ENCODE measurements at places on chromosomes 5 and 9.
A peak's percentile ranks its signal among the peaks of the same experiment; 100 is the strongest.

GRCh38 chr5:179343719-179344430 lies 1.4 kb downstream of the ADAMTS2 start:
- no peak for DNase-seq

DNA sequence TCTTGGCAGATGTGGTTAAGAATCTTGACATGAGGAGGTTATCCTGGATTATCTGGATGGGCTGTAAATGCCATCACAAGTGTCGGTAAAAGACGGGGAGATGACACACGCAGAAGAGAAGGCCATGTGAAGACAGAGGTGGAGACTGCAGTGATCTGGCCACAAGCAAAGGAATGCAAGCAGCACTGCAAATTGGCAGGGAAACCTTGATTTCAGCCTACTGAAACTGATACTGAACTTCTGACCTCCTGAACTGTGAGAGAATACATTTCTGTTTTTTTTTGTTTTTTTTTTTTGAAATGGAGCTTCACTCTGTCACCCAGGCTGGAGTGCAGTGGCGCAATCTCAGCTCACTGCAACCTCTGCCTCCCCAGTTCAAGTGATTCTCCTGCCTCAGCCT lies 92.4 kb upstream of the NFIL3 start:
- no peak for DNase-seq

DNA sequence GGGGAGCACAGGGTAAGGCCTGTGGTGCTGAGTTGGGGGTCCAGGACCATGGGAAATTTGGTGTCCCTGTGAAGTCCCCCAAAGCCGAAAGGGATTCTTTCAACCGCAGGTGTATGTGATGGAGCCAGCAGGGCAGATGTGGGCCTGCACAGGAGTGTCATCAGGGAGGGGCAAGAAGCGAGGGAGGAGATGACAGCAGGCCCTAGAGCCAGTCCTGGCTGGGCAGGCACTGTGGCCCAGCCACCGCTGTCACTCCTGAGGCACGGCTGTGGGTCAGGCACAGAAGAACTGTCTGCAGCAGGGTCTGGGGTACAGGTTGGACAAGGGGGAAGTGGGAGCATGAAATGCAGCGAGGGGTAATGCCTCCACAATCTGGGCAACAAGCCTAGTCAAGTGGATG lies 4.8 kb downstream of the HK3 start:
- DNase-seq: no peak

- peak; percentile 9 for DNase-seq
Measured at GRCh38 chr9:127525401-127526188, 74.3 kb downstream of the LRSAM1 start.

- DNase-seq: no peak
Measured at GRCh38 chr9:106953174-106953573, 90.2 kb downstream of the ZNF462 start.

DNA sequence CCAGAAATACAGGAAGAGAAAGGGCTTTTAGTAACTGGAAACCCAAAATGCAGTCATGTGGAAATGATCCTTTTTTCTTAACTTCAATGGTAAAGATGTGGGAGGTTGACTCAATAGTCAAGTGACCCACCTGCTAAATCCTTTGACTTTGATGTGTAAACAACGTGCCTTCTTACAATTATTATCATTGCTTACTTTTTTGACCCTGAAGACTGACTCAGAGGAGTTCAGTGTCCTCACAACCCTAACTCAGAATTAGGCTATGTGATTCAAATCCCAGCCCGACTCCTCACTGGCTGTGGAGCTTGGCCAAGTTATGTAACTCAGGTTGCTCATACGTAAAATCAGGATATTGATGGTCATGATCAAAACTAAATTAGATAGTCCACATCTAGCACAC lies 27.9 kb downstream of the ANXA1 start:
- DNase-seq: no peak

DNA sequence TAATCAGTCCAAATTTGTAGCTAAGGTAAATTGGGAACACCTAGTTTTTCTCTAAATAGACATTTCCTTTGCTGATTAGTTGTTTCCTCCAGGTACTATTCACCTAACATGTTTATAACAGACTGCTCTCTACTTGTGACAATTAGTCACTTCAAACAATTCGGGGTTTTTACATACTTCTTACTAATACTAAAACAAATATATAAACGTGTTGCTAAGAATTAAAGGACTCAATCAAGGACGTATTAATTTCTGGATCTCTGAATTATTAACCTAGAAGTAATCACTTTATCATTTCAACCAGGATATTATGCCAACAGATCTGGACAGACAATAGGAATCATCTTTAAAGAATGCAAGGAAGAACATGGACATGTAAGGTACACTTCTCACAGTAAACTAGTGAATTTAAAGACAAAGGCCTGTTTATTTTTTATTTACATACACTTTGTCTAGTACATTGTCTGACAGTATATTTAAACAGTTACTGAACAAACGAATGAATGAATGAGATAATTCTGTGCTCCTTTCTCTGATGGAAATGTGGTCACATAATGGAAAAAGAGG lies 22.3 kb downstream of the PJA2 start:
- no peak for DNase-seq

DNA sequence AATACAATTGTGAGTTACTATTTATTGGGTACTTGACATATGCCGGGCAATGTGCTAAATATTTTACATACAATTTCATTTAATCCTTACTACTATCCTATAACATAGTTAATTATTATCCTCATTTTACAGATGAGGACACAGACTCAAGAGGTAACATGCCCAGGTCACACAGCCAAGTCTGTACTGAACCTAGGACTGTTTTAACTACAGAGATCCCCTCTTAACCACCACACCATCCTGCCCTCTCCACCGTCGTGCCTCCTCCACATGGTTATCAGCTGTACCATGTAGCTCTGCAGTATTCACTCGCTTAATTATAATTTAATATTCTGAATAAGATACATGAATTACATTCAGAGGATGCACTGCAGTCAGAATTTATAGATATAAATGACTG lies 5.3 kb downstream of the RAB14 start:
- DNase-seq: no peak

DNA sequence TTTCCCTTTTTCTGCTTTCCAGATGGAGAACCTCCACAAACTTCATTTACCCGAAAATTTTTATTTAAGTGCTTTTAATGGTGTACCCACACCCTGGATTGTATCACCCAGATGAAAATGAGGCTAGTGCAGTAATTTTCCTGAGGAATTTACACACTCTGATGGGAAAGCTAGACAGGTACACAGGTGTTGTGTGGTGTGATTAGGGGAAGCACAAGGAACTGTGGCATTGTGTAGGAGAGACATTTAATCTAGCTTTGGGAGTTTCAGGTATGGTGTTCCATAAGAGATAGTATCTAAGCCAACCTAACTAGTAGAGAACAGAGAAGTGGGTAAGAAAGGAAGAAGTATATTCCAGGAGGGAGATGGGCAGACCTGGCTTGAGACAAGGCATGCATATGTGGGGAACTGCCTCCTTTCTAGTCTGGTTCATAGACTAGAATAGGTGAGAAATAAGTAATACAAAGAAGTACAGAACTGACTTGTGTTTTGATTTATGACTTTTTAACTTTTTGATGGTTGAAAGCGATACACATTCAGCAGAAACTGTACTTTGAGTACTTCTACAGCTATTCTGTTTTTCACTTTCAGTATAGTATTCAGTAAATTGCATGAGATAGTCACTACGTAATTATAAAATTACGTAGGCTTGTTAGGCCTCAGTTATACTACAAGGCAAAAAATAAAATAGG lies 22.9 kb upstream of the ROPN1L start:
- no peak for DNase-seq

DNA sequence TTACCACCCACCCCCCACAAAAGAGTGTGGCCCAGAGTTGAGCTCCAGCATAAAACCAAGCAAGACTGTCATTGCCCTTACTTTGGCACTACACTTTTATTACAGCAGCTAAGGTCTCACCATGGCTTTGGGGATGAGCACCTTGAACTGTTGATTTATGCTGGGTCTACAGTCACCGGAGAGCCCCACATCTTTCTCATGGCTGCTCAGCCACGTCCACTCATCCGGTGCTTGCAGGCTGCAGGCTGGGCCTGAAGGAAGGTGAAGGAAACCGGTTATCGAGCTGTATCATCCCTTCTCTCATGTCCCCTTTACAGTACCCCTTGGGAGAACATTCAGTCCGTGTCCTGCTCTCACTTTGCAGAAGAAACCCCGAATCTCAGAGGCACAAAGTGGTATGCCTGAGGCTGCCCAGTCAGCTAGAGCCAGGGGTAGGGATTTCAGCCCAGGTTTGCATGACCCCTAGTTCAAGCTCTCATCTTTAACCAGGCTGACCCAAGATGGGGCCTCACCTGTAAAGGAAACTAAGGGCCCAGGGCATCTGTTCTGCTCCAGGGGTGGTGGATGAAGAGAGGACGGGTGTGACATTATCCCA lies 11.6 kb downstream of the TMOD1 start:
- no peak for DNase-seq

DNA sequence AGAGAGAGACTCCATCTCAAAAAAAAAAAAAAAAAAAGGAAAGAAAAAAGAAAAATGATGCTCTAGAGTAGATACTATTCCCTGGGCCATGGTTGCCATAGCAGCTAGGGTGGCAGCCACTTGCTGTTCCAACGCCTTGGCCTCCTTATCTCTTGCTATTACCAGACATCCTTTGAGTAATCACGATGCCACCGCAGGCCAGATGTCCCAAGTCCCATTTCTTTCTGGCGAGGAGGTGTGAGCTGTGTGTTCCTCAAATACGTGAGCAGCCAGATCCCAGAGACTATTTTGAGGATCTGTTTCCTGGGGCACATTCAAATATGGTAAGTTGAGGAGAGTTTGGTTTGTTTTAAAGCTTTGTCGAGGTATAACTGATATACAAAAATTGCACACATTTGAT lies 23.4 kb upstream of the GFPT2 start:
- DNase-seq: no peak

DNA sequence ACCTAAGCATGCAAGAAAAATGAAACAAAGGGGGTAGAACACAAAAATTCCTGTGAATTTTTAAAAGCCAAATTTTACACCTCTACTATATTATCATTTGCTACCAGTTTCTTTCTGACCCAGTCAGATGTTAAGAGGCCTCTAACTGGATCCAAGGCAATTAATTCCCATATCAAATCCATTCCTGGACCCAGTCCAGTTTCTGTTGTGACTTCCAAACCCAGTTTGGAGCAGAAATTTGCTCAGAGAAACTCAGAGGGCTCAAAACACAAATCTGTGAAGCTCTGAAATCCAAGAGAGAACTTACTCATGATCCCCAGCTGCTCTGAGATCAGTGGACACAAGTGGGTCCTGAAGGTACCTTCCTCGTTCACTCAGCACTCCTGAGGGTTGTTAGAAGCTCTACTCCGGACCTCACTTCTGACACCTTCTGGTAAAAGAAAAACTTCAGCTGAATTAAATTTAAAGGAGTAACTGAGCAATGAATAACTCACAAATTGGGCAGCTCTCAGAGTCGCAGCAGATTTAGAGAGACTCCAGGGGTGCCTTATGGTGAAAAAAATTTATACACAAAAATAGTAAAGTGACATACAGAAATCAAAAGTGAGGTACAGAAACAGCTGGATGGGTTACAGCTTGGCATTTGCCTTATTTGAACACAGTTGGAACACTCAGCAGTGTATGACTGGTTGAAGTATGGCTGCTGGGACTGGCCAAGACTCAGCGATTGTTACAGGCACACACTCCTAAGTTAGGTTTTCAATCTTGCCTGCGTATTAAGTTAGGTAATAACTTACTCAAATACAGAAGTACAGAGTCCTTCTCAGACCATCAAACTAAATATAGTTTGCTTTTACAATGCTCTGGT lies 32.4 kb downstream of the INSL4 start:
- DNase-seq: no peak

DNA sequence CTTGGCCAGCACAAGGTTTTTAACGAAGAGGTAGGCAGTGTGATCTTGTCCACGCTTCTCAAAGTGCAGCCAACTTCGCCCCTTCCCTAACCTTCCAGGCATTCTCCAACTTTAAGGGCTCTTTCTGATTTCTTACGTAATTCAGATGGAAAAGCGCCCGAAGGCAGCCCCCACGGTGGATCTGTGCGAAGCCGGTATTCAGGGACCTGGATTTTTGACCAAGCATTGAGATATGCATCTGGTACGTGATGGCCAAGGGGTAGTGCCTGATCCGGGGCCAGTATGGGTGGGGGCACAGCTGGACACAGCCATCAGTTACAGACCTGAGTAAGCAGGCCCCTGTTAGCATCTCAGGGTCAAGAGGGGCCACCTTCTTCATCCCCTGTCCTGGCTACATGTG lies 80.0 kb downstream of the AMBP start:
- DNase-seq: no peak

DNA sequence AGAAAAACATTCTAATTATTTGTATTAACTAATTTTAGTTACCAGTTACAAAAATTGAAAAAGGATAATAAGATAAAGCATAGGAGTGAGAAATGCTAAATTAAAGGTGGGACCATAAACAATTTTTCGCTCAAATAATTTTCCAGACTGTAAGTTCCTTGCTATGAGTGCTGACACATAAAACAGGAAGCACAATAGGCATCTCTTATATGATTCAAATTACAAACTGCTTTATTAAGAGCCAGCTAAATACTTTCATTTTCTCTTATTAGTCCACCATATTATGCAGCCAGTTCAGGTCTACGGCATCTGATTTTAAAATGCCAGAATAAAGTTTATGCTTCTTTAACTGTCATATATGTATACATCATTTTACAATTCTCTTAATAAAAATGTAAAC lies 4.4 kb downstream of the RC3H2 start:
- DNase-seq: no peak

DNA sequence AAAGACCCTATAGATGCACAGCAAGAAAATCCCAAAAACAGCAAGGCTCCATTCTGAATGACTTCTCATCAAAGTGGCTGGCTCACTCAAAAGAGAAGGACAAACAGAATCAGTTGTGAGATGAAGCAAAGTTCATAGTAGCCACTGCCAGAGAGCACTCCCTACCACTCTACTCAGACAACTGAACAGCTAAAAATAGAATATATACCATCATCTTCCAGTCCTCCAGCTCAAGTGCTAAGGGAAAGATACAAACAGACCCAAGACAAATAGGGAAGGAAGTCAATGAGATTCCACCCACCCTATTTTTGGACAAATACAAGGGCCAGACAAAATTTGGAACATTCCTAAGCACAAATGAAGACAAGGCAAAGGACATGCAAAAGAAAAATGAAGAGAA lies 20.6 kb downstream of the GNAQ start:
- DNase-seq: no peak

GRCh38 chr5:135448071-135448739 lies 1.1 kb upstream of the DCANP1 start:
- no peak for DNase-seq

DNA sequence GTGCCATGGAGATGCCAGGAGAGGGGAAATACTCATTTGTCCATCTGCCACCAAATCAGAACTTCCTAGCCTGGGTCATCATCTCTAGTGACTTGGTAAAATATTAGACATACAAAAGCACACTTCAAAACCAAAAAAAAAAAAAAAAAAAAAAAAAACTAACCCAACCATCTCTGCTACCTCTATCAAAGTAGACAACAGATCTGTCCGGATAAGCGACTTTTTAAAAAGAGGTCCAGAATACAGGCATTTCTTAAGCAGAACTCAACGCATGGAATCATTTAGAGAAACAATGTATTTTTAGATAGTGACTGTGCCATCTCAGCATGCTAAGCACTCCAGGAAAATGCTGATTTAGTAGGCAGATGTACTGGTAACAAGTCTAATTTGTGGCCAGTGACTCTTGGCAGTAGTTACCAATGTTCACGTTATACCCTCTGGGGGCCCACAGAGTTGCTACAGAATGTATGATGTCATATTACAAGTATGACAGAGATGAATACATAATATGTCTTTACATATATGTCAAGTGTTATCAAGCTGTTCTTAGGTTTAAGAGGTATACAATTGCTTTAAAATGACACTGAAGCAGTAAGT lies 107.8 kb downstream of the SMIM23 start:
- DNase-seq: no peak
